Endodermal cell (in vitro differentiated cells): ENCODE measurements at places on chromosomes 12 and 14. TPM values are rescaled to one million over a fixed set of nuclear protein-coding genes. Genes with fewer than 3 reads are reported as not detected.

DNA sequence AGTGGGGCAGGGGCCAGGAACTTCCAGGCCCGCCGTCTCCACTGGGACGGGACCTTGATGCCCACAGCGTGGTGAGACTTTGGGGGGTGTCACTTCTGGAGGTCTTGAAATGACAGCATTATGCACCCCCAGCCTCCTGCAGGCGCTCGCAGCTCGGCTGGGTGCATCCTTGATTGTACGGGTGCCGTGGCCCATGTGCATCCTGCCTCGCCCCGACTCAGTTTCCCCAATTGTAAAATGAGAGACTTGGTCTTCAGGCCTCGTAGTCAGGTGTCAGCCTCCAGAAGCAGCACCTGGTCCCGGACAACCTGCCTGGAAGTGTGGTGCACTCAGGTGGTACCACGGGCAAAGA is 8.9 kb upstream of the PUS1 start:
- DNase-seq: no peak
- no peak overlapping the region for H3K4me3 ChIP-seq
- H3K4me1 ChIP-seq: no peaks in the 10 kb centered on the region
- H3K27ac ChIP-seq: no peak overlapping the region
- H3K27me3 ChIP-seq: no peaks in the 10 kb centered on the region

DNA sequence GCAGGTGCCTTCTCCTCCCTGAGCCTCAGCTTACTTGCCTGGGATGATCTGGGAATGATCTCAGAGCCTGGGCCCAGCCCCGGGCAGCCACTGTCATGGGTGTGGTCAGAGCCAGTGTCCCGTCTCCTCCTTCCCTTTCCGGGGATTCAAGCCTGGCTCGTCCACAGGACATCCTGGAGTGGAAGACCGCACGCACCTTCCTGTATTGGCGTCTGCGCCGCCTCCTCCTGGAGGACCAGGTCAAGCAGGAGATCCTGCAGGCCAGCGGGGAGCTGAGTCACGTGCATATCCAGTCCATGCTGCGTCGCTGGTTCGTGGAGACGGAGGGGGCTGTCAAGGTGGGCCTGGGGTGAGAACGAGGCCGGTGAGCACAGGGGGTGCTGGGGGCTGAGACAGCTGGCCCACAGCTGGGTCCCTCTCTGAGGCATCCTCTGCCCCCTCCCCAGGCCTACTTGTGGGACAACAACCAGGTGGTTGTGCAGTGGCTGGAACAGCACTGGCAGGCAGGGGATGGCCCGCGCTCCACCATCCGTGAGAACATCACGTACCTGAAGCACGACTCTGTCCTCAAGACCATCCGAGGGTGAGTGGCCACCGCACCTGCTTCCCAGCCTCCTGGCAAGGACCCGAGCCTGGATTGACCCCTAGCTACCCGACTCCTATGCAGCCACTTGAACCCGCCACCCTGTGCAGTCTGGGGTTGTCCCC is 44.0 kb downstream of the FOXN4 start:
- H3K4me3 ChIP-seq: no peak overlapping the region
- H3K4me1 ChIP-seq: no peaks in the 10 kb centered on the region
- no peaks in the 10 kb centered on the region for H3K36me3 ChIP-seq
- DNase-seq: no peak

GRCh38 chr14:88904864-88905263 is 80.4 kb downstream of the TTC8 start:
- DNase-seq: no peak
- no peak overlapping the region for H3K4me3 ChIP-seq
- H3K27me3 ChIP-seq: no peaks in the 10 kb centered on the region
- no peak overlapping the region for H3K27ac ChIP-seq

GRCh38 chr12:39176356-39176755 is 266.6 kb downstream of the KIF21A start:
- no peaks in the 10 kb centered on the region for H3K36me3 ChIP-seq
- H3K27me3 ChIP-seq: no peaks in the 10 kb centered on the region
- H3K27ac ChIP-seq: no peak overlapping the region
- H3K4me3 ChIP-seq: no peak overlapping the region
- no peak for DNase-seq

DNA sequence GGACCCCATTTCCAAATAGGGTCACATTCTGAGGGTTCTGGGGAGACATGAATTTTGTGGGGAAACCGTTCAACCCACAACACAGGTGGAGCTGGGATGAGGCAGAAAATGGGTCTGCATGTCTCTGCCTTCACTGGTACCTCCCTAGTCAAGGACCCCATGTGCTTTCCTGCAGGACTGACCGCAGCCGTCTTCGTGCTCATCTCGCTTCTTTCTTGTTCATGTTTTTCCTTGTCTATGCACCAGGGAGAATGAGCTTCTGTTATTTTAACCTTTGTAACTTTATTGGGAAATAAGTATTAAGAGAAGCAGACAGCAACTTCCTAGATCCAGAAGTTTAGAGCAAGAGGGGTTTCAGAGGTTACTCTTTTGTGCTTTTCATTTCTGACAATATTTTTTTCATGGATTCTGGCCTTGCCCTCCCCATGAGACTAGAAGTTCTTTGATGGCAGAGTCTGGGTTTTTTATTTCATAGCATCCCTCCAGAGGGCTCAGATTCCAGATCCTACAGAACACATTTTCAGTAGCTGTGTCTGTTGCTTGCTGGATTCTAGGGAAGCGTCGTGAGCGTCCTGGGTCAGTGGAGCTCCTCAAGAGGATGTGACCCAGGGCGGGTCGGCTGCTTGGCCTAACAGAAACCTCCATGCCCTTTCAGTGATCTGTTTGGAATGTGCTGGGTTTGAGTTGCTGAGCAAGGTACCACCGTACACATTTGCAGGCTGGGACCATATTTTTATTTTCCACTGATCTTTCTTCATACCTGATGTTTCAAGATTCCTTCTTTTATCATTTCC is 104.2 kb downstream of the ADGRD1 start:
- no peaks in the 10 kb centered on the region for H3K27me3 ChIP-seq
- peak; percentile 30 for DNase-seq
- no peaks in the 10 kb centered on the region for H3K4me1 ChIP-seq

GRCh38 chr14:23121361-23121771 is 2.3 kb upstream of the CEBPE start:
- H3K36me3 ChIP-seq: no peaks in the 10 kb centered on the region
- peak; percentile 69 for DNase-seq
- H3K27me3 ChIP-seq: no peaks in the 10 kb centered on the region
- no peak overlapping the region for H3K27ac ChIP-seq
- H3K4me1 ChIP-seq: peaks cover 12% of the 10 kb centered on the region
- H3K4me3 ChIP-seq: no peak overlapping the region

DNA sequence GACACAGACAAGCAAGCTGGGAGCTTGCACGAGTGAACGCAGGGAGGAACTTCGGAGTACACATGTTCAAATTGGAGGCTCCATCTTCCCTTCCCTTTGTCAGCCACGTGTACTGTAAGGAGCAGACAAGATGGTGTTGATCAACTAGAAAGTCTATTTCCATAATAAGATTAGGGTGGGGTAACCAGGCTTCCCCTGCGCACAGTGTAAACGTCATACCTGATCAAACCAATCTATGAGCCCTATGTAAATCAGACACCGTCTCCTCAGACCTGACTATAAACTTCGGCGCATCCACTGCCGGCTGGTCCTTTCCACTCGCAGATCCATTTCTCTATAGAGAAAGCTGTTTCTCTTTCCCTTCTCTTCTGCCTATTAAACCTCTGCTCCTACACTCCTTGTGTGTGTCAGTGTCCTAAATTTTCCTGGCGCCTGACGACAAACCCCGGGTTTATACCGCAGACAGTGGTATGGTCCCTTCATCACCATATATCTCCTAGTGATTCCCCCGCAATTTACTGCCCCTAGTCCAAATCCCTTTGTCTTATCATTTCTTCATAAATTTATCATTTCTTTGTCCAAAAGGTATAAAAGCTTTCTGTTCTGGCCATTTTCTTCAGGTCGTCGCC is 7.5 kb upstream of the ETFBKMT start:
- no peak overlapping the region for H3K27ac ChIP-seq
- no peaks in the 10 kb centered on the region for H3K4me1 ChIP-seq
- peak; percentile 37 for DNase-seq
- no peaks in the 10 kb centered on the region for H3K27me3 ChIP-seq

- DNase-seq: peak; percentile 33
- H3K4me1 ChIP-seq: no peaks in the 10 kb centered on the region
- H3K27ac ChIP-seq: no peak overlapping the region
- H3K4me3 ChIP-seq: no peak overlapping the region
Observed at GRCh38 chr14:104119119-104119487, 19.3 kb upstream of the KIF26A start.

The BLTP3B gene
- 32.7 to 41.2 TPM (median 40.6 TPM) in 3 replicates for total RNA-seq

The LRP10 gene
- 41.5 and 43.6 TPM in 2 replicates for total RNA-seq

The SLC38A4 gene
- 0.14 TPM in 1 of 2 replicates, not detected in the other for total RNA-seq
